ENCODE measurements at places on chromosomes 13 and 19.

- no peak for DNase-seq
These were observed 20.5 kb downstream of the ATP4B start for GRCh38 chr13:113637262-113638160.

DNA sequence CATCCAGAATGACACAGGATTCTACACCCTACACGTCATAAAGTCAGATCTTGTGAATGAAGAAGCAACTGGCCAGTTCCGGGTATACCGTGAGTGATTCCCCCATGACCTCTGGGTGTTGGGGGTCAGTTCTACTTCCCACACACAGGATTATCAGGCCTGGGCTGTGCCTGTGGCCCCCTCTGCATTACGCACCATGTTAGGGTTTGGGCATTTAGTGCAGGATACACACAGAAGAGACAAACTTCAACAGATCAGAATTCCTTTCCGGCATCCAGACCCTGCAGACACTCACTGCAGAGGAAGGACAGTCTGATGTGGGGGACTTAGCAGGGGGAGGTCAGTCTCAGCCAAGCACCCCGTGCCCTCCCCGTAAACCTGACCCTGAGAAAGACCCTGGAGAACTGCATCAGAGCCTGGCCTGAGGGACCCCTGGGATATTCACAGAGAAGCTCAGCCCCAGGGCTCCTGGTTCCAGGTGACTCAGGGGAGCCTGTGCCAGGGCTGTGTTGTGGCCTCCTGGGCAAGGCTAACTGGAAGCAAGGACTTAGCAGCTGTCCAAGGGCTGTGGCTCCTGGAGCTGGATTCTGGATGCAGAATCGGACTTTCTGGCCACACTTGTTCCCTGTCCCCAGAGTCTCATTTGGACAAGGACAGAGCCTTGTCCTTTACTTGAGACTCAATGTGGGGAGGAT lies 1.7 kb downstream of the CEACAM5 start:
- no peak for DNase-seq

GRCh38 chr13:46341112-46341711 lies 45.8 kb downstream of the RUBCNL start:
- no peak for DNase-seq

DNA sequence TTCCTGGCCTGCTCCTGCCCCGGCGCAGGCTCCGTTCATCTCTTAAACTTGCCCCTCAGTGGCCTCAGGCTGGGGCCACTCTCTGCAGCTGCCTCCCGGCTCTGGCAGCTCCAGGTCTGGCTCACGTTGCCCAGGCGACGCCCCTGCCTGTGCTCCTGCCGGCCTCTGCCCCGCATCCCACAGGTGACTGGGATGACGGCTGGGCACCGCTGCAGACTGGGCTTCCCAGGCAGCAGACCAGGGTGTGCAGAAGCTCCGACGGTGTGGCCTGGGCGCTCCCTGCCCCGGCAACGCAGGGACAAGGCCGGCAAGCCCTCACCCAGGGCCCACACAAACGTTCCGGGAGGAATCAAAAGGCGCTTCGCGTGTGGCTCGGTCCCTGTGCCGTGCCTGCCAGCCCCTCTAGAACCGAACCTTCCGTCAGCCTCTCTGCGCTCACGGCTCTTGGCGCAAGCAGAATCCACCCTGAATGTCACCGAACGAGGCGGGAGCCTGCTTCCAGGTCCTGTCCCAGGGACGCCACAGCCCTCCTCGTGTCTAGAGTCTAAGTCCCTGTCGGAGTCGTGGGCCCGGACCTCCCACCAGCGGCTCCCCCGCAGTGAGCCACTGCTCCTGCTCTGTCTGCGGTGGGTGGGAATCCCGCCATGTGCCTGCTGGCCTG lies 64.8 kb downstream of the MLLT1 start:
- DNase-seq, result no peak

DNA sequence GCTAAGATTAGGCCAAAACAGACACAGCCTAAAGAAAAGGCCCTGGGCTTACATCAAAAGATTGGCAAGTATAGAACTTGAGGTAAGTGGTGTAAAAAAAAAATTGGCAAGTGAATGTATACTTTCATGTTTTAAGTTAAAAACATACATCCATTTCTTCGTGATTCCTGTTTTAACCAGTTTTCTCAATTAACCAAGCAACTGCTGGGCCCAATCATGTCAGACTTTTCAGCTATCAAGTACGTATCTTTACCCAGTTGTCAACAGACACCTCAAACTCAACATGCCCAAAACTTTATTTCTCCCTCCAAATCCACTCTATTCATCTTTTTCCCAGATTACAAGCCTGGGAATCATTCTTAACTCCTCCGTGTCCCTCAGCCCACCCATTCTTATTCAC lies 1.0 kb downstream of the PCID2 start:
- DNase-seq, result no peak

DNA sequence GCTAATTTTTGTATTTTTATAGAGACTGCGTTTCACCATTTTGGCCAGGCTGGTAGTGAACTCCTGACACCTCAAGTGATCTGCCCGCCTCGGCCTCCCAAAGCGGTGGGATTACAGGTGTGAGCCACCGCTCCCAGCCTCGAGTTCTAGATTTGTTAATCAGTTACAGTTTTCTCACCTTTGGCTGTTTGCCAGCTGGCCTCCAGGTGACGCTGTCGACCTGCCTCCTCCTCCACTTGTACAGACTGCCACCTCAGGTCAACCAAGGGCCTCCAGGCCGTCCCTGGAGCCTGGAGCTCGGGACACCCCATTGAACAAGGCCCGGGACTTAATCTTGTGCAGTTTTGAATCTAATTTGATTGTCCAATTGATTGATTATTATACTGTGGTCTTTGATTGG lies 45.5 kb downstream of the IER2 start:
- no peak for DNase-seq

GRCh38 chr19:7483720-7484201 lies 5.1 kb downstream of the PEX11G start:
- DNase-seq, result no peak

GRCh38 chr19:28556371-28556770 lies 656.6 kb downstream of the UQCRFS1 start:
- DNase-seq, result no peak

- DNase-seq, result no peak
These were observed 7.4 kb upstream of the CYP4F3 start for GRCh38 chr19:15633082-15633835.

GRCh38 chr19:31110336-31110735 lies 238.9 kb downstream of the TSHZ3 start:
- DNase-seq, result peak; percentile 23

DNA sequence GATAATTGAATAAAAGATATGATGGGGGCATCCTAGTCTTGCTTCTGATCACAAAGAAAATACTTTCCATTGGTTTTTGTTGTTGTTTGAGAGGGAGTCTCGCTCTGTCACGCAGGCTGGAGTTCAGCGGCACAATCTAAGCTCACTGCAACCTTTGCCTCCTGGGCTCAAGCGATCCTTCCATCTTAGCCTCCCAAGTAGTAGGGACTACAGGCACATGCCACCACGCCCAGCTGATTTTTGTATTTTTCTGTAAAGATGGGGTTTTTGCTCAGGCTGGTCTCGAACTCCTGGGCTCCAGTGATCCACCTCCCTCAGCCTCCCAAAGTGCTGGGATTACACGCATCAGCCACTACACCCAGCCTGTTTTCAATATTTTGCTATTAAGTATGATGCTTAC lies 17.1 kb upstream of the PSMC4 start:
- no peak for DNase-seq

DNA sequence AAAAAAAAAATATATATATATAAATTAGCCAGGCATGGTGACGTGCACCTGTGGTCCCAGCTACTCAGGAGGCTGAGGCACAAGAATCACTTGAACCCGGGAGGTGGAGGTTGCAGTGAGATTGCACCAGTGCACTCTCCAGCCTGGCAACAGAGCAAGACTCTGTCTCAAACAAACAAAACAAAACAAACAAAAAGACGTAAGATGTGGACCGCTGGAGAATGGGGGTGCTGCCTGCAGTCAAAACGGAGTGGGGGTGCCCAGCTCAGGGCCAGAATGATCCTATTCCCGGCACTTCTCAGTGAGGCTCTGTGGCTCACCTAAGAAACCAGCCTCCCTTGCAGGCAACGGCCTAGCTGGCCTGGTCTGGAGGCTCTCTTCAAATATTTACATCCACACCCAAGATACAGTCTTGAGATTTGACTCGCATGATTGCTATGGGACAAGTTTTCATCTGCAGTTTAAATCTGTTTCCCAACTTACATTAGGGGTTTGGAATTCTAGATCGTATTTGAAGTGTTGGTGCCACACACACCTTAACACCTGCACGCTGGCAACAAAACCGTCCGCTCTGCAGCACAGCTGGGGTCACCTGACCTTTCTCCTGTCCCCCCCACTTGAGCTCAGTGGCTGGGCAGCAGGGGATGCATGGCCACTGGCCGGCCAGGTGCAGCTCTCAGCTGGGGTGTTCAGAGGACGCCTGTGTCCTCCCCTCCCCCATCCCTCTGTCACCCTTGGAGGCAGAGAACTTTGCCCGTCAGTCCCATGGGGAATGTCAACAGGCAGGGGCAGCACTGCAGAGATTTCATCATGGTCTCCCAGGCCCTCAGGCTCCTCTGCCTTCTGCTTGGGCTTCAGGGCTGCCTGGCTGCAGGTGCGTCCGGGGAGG lies at the start of gene F7:
Gene F7 (plus strand): TSS at position 760 of the 889 bp plus-strand sequence. CDS start 51 bp downstream, at position 811.
- no peak for DNase-seq

DNA sequence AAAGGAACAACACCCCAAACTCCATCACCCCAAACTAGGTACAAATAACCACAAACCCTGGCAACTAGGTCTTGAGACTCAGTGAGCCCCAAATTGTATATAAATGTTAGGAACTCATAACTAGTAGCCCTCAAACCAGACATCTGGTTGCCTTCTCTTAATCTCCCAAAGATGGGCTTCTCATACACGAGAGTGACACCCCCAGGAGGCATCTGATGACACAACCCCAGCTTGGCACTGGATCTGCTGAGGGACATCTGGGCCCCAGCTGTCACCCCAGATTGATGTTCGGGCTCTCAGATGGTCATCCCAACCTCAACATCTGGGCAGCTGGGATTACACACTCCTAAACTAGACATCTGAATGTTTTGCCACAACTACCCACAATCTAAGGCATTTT lies 14.8 kb downstream of the RABAC1 start:
- no peak for DNase-seq

GRCh38 chr19:41223431-41224234 lies 4.6 kb downstream of the AXL start:
- DNase-seq, result peak; percentile 89

GRCh38 chr13:104256701-104257100 lies 1190.5 kb upstream of the SLC10A2 start:
- DNase-seq, result no peak

Measured in HTR-8/SVneo (cell line).